ENCODE measurements at places on chromosomes 7 and 10.

DNA sequence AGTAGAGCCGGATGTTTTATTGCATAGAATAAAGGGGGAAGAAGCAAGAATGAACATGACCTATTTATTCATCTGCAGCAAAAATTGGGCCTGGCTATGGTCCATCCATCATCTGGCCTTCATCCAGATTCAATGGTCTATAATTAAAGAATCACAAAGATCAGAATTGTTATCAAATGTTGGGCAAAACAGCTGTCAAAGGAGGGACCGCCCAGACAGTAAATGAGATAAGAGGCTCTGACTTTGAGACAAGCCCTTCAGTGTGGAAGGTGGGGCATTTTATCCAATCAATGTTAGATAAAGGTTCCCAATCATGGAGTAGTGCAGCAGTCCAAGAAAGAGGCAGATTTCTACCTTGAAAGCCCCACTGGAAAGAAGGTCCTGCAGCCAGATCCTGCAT, 153.5 kb downstream of the PARD3 start:
- DNase-seq: no peak

DNA sequence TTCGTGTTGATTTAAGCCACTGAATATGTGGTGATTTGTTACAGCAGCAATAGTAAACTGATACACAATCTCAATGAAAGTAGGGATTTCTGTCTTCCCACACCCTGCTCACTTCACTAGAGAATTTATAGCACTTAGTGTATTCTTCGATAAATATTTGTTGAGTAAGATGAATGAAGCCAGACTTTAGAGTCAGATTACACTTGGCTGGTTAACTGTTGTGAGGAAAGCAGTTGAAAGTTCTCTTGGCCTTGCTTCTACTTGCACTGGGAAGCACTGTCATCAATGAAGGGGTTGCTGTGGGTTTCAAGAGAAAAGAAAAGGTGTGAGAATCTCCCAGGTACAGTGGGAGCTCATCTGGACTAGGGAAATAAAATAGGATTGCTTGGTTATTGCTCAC, 82.1 kb upstream of the IGFBP3 start:
- no peak for DNase-seq

GRCh38 chr7:156121434-156121833, 309.2 kb upstream of the SHH start:
- DNase-seq: no peak

- no peak for DNase-seq
These were observed 452.8 kb downstream of the SDK1 start for GRCh38 chr7:3753868-3754267.

- no peak for DNase-seq
These were observed 8.3 kb downstream of the COBL start for GRCh38 chr7:51308265-51308664.

GRCh38 chr10:60731134-60731885, 47.0 kb upstream of the CDK1 start:
- DNase-seq: peak; percentile 7

DNA sequence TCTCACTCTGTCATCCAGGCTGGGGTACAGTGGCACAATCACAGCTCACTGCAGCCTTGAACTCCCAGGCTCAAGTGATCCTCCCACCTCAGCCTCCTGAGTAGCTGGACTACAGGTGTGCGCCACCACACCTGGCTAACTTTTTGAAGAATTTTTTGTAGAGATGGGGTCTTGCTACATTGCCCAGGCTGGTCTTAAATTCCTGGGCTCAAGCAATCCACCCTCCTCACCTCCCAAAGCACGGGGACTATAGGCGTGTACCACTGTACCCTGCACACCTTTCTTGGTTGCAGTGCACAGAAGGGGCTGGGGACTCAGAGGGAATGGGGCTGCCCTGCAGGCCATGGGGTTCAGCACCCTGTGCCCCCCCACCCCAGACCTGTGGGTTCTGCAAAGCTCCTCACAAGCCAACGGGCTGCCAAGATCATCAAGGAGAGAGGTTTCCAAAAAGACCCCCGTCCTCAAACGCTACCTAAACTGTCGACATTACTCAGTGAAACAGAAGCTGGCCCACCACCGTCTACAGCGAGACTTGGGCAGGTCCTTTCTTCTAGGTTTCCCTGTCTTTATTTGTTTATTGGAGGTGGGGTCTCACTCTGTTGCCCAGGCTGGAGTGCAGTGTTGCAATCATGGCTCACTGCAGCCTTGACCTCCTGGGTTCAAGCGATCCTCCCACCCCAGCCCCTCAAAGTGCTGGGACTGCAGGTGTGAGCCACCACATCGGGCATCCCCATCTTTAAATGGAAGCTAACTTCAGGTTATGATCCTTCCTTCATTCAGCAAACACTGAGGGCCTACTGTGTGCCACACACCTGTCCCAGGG, 26.6 kb upstream of the ELFN1 start:
- no peak for DNase-seq

GRCh38 chr10:78524342-78524741, 490.7 kb downstream of the RPS24 start:
- DNase-seq: no peak

DNA sequence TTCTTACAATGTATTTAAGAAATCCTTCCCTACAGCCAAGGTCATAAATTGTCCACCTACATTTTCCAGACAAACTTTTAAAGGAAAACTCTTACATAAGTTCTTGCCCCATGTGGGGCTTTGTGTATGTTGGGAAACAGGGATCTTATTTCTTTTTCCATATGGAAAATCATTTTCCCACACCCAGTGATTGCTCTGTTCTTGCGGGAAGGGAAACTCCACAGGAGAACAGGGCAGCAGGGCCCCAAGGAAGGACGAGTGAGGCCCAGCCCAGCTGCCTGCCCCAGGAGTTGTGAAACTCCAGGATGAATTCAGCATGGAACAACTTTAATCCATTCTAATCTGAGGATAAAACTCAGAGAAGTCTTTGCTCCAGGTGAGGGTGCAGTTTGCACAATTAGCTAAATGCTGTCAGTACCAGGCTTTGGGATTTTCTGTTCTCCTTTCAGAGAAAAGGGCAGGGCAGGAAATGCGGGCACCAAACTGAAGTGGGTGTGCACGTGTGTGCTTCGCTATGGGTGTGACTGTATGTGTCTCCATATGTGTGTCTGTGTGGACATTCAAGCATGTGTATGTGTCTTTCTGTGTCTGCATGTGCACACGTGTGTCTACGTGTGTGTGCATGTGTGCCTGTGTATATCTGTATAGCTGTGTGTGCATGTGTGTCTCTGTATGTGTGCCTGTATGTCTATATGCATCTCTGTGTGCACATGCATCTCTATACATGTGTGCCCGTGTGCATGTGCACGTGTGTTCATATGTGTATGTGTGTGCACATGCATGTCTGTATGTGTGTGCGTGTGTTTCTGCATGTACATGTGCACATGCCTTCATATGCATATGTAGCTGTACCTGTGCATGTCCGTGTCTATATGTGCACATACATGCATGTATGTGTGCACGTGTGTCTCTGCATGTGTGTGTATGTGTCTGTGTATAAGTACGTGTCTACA, 102.0 kb upstream of the FAM20C start:
- DNase-seq: no peak

GRCh38 chr7:106257752-106258151, 27.0 kb downstream of the NAMPT start:
- DNase-seq: no peak

- no peak for DNase-seq
These were observed 8.6 kb upstream of the ADARB2 start for GRCh38 chr10:1745780-1746456.

- DNase-seq: no peak
These were observed 7.7 kb upstream of the OPN1SW start for GRCh38 chr7:128783143-128783861.

- no peak for DNase-seq
These were observed 2.0 kb downstream of the JAZF1 start for GRCh38 chr7:28178599-28178998.

DNA sequence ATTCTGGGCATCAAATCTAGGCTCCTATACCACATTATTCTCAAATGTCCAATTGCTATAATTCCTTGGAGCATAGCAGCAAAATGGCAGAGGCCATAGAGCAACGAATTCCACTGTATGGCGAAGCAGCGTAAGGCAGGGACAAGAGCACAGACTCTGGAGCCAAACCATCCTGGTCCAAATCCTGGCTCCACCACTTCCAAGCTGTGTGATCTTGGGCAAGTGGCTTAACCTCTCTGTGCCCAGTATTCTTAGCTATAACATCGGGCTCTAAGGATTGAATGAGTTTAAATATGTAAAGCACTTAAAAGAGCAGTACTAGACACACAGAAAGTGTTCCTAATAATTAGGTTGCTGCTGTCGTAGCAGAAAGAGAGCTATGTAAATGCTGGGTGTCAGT, 56.2 kb downstream of the TACC2 start:
- DNase-seq: no peak

DNA sequence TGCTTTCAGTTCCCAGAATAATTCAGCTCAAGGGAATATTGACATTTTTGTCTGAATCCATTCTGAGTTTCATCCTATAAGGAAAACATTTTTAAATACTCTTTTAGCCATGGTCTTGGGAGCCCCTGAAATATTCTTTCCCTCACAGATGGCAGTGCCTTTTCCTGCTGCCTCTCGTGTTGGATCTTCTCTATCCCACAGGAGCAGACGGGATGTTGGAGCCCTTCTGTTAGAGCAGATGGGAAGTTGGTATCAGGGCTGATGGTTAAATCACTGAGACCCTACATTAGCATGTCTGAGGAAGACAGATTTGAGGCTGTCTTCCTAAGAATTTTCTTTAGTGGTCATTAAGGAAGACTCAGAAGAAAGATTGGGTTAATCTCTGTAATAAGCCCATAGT, 737.8 kb downstream of the LRMDA start:
- no peak for DNase-seq

DNA sequence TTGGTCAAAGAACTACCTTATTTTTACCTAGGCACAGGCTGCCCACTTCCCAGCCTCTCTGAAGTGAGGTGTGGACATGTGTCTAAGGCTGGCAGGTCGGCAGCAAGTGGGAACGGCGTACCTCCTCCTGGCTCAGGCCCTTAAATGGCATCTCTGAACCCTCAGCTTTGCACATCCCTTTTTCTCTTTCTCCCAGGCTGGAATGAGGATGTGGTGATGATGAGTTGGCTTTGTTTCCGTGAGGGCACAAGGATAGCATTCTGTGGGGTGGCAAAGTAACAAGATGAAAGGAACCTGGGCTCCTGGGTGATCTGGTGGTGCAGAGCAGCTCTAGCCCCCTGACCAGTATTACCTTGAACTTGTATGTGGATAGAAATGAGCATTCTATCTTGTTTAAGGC, 196.8 kb downstream of the REEP3 start:
- DNase-seq: no peak

DNA sequence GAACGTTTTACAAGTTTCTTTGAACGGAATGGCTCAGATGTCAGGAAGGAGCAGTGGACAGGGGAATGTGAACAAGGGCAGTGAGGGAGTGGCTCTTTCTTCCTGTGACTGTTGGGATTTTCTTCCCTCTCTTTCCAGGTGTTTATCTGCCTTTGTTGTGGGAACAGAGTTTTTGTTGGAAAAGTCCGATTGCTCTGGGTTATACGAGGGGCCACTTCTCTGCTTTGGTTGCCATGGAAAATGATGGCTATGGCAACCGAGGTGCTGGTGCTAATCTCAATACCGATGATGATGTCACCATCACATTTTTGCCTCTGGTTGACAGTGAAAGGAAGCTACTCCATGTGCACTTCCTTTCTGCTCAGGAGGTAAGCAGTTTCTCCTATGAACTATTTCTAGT, 41.4 kb downstream of the ZRANB1 start:
- DNase-seq: no peak

GRCh38 chr7:44101966-44102845, 1.9 kb upstream of the AEBP1 start:
- DNase-seq: no peak

- no peak for DNase-seq
These were observed 138.0 kb upstream of the STK17A start for GRCh38 chr7:43444711-43445578.

DNA sequence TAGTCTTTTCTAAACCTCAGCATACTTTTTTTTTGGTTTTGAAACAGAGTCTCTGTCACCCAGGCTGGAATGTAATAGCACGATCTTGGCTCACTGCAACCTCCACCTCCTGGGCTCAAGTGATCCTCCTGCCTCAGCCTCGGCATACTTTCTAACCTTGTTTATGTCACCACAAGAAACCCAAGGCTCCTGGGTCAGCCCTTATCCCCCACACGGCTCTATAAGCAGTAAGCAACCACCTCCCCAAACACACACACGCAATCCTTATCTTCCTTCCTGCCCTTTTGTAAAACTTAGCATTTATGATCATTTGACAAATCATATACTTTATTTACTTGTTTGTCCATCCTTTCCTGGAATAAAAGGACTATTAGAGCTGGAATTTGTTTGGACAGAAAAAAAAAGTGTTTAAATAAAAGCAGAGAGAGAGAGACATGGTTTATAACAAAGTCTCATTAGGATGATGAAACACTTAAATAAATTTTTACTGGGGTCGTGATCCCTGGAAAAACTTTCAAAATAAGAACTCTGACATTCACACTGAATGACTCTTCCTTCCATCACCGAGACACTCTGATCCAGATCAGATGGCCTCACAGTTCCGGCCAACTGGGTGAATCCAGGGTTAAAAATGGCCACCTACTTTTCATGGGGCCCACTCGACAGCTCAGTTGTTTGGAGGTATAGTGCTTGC, 72.7 kb upstream of the PIK3CG start:
- DNase-seq: no peak

GRCh38 chr10:87603196-87603595, 56.5 kb upstream of the PAPSS2 start:
- DNase-seq: no peak

DNA sequence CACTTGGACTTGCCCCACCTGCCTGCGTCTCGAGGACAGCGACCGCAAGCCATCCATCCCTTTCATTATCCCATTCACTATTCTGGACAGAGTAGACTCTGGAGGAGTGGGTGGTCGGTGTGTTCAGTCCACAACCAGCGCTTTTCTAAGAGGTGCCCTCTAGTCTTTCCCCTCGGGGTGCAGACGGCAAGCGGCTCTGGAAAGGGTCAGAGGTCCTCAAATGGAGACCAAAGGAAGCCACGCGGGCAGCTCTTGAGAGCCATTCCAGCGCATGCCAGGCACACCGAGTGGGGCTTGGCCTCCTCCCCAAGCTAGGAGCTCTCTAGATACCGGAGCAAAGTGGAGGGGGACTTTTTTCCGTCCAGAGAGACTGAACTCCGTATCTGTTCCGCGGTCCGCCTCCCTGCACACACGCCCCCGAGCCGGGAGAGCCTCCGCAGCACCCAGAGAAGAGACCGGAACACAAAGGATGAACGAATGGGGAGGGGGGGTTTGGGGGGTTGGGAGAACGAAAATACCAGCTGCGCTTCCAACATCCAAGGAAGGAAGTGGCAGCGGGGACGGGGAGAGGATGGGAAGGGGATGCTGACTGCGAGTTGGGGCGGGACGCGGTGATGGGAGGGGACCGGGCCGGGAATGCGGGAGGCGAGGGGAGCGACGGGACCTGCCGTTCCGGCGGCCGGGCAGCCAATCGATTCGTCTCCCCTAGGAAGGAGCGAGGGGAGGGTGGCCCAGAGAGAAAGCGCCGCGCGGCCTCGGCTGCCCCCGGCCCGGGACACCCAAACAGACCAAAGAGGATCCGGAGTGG, 515 bp downstream of the GSDME start:
- no peak for DNase-seq

All from T follicular helper cell (primary cell).